Hematopoietic multipotent progenitor cell (in vitro differentiated cells): ENCODE measurements at places on chromosomes 7 and 10. TPM values are rescaled to one million over a fixed set of nuclear protein-coding genes. Genes with fewer than 3 reads are reported as not detected.

LMOD2 gene
- not detected for total RNA-seq

HOXA5 gene
- 30.4 TPM for total RNA-seq

DNA sequence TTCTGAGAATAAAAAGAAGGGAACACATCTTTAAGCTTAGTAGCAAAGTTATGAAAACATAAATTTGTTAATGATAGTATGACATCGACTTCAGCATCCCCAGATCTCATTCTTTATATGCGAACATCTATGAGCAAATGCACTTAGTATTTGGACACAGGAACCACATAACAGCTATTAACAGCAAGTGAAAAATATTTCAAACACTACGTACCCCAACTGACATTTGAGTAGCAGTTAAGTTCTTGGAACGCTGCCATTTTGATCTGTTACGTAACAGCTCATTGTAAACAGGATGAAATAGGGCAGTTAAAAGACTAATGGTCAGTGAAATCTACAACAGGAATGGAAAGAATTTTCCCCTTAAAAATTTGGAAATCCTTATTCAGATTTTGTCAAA lies 428.9 kb downstream of the TNS3 start:
- DNase-seq = no peak

IGF2BP3 gene
- 6.7 TPM for total RNA-seq

LRRC17 gene
- 0.27 TPM for total RNA-seq

C10orf105 gene
- total RNA-seq = 0.81 TPM

PON3 gene
- under 0.01 TPM for total RNA-seq

DNA sequence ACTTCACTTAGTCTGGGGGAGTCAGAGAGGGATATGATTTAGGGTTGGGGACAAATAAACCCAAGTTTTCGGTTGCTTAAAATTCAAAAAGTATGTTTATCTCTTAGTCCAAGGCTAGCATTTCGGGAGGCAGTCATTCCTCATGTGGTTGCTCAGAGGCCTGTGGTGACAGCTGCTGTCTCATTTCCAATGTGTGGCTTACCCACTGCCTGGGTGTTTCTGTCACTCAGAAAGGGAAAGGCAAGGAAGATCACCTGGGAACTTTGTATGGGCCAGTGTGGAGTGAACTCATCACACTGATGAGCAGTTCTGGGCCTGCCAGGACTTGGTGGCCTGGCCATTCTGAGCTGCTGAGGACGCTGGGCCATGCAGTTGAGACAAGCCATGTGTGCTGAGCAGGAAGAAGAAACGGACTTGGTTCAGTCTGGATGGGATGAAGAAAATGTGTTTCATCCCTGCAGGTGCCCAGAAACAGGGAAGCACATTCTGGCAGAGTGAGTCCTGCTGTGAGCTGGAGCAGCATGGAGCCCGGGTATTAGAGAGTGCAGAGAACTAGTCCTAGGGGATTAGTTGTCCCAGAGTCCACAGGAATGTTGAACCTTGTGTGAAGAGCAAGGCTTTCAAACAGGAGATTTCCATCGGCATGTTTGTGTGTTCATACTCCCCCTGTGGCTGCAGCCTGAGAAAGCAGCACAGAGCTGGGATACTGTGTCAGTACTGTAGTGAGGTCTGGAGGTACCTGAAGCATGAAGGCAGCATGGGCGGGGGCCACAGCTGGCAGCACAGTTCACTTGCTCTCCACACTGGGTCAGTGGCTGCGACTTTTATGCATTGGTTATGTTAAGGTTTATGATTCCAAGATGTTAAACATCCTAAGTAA lies 211.1 kb upstream of the IGFBP3 start:
- no peak for DNase-seq

DNA sequence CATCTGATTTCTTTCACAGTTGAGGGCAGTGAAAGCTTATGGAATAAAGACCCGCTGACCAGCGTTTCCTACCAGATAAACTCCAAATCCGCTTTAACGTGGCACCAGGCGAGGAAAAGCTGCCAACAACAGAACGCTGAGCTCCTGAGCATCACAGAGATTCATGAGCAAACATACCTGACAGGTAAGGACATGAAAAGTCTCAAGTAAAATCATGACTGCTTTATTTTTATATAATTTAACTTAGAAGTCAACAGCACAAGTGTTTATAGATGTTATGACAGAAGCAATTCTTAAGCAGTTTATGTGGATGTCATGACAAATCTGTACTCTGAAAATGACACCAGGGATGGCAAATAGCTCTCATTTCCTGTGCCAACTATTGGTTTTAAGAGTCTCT lies 24.5 kb downstream of the MRC1 start:
- DNase-seq = no peak

DNA sequence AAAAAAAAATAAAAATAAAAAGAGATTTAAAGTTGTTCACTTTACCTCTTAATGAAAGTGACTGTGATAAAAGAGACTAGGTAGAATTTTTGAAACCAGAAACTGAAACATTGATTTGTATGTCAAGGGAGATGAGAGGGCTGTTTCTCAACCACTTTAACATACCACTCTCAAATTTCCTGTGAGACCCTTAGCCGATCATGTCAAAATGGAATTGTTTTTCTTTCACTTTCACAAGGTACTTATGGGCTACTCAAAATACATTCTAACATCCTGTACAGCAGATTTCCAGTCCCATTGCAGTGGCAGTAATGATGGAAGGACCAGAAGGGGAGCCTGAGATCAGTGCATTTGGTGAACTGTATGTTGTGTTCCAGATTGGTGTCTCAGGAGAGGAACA lies 261.2 kb downstream of the PPP1R3A start:
- no peak for DNase-seq

- no peak for DNase-seq
These were observed 17.3 kb upstream of the KLRG2 start for GRCh38 chr7:139500770-139501138.

SCIN gene
- total RNA-seq = under 0.01 TPM

GRCh38 chr7:151717415-151717814 lies 159.5 kb downstream of the PRKAG2 start:
- no peak for DNase-seq

UNCX gene
- not detected for total RNA-seq

- no peak for DNase-seq
These were observed 268.5 kb downstream of the ADARB2 start for GRCh38 chr10:1468811-1469210.

SPDYE5 gene
- total RNA-seq = under 0.01 TPM

GRCh38 chr7:7707806-7708205 lies 10.6 kb downstream of the RPA3 start:
- DNase-seq = no peak

DNA sequence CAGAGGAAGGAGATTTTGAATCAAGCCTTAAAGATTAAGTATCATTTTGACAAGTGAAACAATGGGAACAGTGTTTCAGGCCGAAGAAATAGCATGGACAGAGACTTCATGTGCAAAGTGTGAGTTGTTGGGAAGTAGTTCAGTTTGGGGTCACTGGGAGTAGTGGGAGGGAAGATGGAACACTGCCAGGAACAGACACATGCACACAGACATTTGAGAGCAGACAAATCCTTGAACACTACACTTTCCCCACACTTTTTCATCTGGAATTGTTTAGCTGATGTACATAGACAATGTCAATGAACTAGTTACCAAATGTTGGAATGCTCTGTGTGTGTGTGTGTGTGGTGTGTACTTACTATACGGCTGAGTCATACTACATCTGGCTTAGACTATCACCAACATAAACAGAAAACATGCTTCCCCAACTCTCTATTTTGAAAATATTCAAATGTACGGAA lies 52.4 kb upstream of the LRRC17 start:
- no peak for DNase-seq
